ENCODE measurements at places on chromosomes 16 and 17.

DNA sequence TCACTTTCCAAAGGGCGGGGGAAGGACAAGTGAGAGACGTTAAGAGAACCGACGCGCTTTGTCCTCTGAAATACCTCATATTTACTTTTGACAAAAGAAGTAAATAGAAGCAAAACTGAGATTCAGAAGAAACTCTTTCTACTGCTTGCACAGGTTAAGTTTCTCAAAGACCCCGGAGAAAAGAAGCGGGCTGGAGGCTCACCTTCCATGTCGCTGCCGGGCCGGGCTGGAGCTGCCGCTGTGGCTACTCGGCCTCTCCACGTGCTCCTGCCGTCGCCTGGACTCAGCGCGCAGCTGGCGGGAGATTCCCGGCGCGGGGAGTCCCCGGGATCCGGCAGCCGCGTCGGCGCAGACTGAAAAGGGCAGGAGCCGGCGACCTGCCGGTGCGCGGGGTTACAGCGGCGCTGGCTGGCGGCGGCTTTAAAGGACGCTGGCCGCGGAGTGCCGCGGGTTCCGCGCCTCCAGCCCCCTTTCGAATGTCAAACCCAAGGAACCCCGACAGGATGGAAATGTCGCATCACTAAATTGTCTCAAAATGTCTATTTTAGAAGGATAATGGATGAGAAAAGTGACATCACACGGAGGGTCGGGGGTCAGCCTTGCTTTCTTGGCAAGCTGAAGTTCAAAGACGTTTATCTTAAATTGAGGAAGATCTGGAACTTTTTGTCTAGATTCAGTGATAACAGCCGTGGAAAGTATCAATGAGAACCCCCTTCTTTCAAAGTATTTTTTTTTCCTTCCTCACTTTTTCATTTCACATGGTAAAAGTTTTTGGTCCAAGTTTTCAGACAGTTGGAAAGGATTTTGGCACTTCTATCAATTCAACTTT lies at the start of gene IKZF3:
TSS of gene IKZF3 (minus strand) at position 395 of the 829 bp plus-strand sequence. CDS start at position 209, 186 bp downstream.
- DNase-seq = peak; percentile 70

DNA sequence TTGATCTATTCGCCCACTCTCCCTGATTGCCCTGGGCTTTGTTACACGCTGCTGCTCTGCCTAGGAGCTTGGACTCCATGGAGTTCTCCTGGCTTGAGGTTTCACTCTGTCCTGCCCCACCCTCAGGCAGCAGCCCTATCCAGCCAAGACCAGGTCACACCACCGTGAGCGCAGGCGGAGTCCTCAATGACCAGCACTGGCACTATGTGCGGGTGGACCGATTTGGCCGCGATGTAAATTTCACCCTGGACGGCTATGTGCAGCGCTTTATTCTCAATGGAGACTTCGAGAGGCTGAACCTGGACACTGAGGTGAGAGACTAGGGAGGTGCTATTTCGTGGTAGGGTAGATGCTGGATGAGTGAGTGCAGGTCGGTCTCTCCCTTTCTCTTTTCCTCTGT lies 3.5 kb downstream of the CNTNAP1 start:
- DNase-seq = no peak

DNA sequence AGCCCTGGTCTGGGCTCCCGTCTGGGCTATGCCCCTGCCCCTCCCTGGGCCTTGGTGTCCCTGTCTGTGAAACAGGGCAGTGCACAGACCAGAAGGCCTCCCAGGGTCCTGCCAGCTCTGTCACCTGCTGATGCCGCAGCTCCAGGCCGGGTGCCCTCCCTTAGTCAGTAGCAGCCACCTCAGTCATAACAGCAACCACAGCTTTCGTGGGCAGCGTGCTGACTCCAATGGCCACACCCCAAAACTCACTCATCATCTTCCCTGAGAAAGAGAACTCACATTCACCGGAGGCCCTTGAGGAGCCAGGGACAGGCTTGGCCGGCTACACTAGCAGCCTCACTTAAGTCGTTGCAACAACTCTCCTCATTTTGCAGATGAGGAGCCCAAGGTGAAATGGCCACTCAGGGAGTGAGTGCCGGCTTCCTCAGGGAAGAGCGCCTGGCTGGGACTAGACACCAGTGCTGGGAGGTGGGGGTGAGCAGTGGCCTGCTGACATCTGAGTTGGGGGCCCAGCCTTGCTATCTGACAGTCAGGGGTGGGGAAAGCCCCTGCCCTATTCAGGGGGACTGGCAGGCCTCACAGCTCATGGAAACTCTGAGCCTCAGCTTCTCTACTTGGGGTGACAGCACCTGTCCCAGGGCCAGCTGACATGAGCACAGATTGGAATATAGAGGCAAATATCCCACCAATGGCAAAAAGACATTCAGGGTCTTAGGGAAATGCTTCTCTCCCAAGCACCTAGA lies 22.6 kb downstream of the SLC5A10 start:
- DNase-seq = no peak

GRCh38 chr17:74631468-74632450 lies 8.2 kb upstream of the CD300E start:
- DNase-seq = no peak

DNA sequence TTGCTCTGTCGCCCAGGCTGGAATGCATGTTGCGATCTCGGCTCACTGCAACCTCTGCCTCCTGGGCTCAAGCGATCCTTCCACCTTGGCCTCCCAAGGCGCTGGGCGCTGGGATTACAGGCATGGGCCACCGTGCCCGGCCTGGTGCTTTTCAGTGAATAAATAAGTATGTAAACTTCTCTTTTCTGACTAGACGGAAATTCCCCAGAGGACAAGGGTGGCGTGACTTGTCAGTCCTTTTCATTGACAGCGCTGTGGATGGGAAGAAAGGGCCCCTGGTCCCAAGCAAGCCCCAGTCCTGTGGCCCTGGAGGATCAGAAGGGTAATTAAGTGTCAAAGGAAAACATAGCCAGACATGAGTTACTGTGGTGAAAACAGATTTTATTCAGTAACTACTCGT lies 9.6 kb upstream of the SPN start:
- DNase-seq = no peak

DNA sequence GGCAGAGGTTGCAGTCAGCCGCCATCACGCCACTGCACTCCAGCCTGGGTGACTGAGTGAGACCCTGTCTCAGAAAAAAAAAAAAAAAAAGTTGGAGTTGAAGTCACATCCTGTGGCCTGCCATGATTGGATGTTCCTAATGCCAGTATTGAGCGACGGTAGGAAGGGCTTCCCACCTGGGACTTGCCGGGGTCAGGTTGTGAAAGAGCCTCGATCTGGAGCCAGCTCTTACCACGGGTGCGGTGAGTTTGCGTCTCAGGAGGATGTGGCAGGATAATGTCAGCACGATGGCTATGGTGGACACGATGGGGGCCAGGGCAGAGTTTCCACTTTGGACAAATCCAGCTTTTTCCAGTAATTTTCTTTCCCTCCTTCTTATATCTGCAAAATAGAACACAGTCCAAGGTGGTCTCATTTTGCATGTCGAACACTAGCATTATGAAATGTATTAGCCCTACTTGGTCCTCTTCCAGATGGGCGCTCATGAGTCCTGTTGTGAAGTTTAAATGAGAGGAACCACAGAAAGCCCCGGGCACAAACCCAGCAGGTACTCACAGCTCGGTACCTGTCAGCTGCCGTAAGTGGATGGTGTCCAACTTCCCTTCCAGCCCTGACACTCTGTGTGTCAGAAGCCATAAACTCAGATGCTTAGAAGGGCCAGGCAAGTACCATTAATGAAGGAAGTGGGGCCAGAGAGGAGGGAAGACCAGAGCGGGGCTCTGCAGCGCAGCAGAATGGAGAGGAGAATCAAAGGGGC lies 22.2 kb downstream of the ABCC12 start:
- no peak for DNase-seq

- DNase-seq = no peak
Measured at GRCh38 chr17:73196500-73196899, 3.6 kb downstream of the COG1 start.

DNA sequence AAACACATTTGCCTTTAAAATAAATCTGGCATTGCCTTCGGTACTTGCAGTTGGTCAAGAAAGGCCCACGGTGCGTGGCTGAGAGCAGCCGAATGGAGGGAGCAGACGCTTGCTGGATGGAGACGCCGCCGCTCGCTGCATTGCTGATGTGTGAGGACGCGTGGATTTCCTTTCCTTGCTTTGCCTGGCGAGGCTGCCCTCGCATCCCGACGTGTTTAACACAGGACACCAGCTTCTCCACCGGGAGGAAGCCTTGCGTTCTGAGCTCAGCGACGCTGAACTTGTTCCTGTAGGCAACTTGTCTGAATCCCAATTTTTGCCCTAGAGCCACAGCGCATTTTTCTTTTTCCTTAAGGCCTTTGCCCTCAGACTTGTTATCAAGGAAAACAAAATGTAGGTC lies 45.8 kb downstream of the COX4I1 start:
- no peak for DNase-seq

DNA sequence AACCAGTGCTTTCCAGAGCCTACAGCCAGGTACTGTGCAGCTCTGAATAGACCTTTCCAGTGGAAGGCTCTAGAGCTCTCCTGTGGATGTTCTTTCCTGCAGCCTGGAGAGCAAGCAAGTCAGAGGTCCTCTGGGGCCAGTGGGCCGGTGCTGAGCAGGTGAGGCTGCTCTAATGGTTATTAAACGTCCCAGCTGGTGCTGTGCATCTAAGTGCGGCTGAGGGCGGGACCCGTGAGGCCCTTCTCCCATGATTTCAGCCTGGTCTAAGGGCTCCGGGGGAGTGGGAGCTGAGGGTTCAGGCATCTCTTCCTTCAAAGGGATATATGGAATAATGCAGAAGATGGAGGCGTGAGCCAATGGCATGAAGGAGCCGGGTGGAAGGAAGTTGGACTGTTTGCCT lies 83.7 kb upstream of the SDK2 start:
- no peak for DNase-seq

Data from T-cell (primary cell).